ENCODE measurements at places on chromosomes 4 and X.

DNA sequence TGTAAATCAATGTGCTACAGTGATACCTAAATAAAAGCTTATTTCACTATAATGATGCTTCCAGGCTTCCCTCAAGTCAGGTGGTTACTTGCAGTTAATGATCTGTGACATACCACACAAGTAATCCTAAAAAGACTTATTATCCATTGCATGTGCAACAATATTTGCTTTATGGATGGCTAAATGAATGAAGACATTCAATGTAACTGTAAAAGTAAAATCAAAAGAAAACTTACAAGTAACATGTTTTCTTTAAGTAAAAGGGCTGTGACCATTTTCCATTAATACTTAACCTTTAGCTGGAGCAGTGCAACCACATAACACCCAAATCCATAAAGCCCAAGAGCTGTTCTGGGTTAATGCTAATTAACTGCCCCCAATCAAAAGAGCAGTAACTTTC lies 42.6 kb downstream of the RAB28 start:
- DNase-seq, result no peak

DNA sequence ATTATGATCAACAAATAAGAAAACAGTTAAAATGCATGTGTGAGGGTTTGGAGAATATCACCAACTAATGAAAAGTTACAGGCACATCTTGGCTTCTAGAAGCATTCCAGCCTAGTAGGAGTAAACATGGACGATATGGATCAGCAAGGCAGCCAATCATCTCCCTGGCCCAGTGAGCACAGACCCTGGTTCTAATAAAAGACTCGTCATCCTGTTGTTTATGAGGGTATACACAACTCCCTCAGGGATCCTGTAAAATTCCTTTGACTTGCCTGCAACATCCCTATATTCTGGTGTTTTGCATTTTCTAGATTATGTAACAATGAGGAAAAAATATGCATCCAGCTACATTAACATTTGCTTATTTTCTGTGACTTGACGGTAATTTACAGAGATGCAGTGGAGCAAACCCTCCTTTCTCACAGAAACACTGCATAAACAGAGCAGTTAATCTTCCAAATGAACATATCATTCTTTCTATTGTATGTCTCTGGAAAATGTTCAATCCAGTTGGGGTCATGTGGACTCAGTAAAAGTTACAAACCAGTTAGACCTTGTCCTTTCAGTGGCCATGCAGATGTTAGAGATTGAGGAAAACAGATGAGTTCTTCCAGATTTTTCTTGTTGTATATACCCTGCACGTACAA lies 88.9 kb upstream of the NDP start:
- DNase-seq, result no peak

- DNase-seq, result no peak
These were observed 4.7 kb downstream of the MAEA start for GRCh38 chr4:1294424-1294823.

- no peak for DNase-seq
These were observed 98.7 kb upstream of the GRIA3 start for GRCh38 chrX:123085311-123085940.

- no peak for DNase-seq
These were observed 531.5 kb upstream of the SLIT2 start for GRCh38 chr4:19720190-19720589.

Data from stimulated activated CD8-positive, alpha-beta memory T cell treated with anti-CD3 and anti-CD28 coated beads, Interleukin-4, amount 100 ng/mL, for 1 hour (primary cell).